ENCODE measurements at places on chromosomes 7 and 10.

- no peak for DNase-seq
These were observed 28.7 kb downstream of the LCOR start for GRCh38 chr10:96860631-96861277.

GRCh38 chr10:79322616-79323543 is 24.4 kb upstream of the PPIF start:
- no peak for DNase-seq

GRCh38 chr10:19572056-19572455 is 244.2 kb upstream of the PLXDC2 start:
- DNase-seq: no peak

DNA sequence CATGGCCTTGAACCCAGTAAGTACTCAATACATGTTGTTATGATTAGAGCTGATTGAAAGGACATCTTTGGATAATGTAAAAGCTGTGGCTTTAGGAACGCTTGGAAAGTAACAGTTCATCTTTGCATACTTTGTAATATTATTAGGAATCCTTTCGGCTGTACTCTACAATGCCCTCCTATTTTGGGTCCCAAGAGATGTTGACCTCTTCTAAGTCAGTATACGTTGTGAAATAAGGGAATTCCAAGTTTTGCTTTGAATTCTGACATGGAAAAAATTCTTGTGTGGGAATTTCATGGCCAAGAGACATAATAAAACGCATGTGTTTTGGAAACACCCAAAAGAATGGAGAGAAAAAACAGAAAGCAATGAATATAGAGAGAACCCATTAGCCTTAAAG is 7.7 kb downstream of the AGR3 start:
- no peak for DNase-seq

DNA sequence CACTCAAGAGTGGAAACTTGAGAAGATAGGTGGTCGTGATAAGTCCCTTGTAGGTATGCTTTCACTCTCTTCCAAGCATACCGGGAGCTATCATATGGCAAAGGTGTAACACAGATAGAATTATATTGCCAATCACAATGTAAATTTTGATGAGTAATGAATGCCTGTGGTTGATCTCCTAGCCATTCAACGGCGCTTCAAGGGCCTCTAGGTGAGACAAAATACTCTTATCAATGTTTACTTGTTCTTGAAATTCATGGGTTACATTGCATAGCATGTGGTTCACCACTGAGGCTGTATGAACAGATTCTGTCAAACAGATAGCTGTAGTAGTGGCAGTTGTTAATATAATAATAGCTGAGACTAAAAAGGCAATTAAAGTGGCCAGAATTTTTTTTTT is 82.4 kb downstream of the THSD7A start:
- DNase-seq: no peak

- DNase-seq: no peak
These were observed 59.7 kb downstream of the NRF1 start for GRCh38 chr7:129671266-129671665.

- no peak for DNase-seq
These were observed 89.8 kb downstream of the MBL2 start for GRCh38 chr10:52682766-52683165.

GRCh38 chr10:105797234-105797890 is 1156.3 kb downstream of the SORCS3 start:
- DNase-seq: peak; percentile 17

- no peak for DNase-seq
These were observed 63.1 kb downstream of the AUTS2 start for GRCh38 chr7:69661342-69661741.

DNA sequence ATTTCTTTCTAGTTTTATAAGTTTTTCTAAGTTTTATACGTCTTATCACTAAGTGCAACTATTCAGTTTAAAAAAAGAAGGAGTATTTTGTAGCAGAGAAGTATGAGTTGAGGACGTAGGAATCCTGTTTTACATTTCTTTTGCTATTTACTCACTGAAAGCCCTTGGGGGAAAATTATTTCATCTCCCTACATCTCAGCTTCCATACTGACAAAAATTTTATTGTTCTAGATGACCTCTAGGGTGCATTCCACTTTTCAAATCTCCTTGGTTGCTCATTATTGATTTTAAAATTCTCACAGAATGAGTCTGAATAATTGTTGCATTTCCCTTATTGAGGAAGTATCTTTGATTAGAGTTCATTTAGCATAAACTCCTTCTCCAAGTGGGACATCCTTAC is 14.9 kb upstream of the PDK4 start:
- DNase-seq: no peak

DNA sequence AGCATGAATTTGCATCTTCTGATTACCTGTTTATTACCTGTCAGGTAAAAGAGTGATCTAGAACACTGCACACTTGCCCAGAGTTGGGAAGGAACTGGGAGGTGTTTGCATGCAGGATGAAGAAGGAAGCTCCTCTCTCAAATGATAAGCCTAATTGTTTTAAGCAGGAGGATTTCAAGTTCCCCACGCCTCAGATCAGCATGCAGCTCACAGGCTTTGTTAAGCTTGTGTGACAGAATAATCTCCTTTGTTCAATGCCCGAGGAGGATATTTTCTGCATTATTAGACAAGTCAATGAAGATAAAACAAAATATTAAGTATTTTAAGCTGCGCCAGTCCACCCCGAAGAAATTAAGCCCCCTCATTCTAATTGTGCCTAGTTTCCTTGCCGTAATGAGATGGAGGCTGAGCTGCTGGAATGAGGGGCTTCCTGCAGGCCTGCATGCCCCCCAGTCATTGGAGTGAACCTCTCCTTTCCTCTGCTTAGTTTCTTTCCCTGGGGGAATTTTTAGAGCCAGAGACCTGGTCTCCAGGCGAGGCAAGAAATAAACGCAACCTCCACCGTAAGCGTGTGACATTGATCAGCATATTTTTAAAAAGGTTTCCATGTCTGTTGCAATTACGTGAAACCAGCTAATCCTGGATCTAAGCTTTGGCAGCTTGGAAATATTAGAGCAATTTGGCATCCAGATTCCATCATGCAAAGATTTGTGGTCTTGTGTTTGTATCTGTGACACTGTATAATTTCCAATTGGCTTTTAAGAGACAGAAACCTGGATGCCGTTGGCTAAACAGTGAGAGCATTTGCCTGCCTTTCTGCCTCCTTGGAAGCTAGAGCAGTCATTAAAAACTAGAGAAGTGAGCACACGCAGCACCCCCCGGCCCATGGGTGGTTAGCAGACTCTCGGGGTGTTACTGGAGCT is 376.0 kb downstream of the GALNT17 start:
- DNase-seq: no peak

- DNase-seq: no peak
These were observed 323.3 kb upstream of the KAT6B start for GRCh38 chr10:74502963-74503608.

GRCh38 chr10:21823617-21824016 is 179.9 kb downstream of the DNAJC1 start:
- DNase-seq: no peak

Data from cerebellar cortex (tissue), 1 donor.